ENCODE measurements at places on chromosomes 5 and 9.

DNA sequence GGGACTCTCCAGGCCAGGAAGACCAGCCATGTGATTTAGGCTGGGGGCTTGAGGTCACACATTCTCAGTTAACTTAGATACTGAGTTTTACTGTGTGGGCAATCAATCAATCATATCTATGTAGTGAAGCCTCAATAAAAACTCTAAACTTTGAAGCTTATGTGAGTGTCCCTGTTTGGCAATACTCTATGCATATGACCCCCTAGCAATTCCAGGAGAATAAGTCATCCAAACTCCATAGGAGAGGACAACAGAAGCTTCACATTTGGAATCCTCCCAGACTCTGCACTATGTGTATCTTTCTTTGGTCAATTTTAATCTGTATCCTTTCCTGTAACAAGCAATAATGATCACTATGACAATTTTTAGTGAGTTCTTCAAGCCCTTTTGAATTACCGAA lies 216.8 kb upstream of the RGMB start:
- no peak for DNase-seq

DNA sequence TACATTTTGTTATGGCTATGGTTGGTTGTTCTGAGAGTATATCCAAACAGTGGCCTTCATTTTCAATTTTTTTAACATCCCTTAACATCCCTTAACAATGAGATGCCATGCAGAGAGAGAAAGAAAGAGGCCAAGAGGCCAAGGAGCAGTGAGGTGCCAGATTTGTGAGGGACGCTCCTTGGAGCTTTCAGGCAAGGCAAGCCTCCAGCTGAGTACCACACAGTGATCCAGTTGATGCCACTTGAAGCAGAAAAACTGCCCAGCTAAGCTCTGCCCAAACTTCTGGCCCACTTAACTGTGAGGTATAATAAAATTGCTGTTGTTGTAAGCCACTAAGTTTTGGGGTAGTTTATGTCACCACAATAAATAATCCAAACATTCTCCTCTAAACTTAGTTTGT lies 22.6 kb upstream of the EMB start:
- DNase-seq: no peak

DNA sequence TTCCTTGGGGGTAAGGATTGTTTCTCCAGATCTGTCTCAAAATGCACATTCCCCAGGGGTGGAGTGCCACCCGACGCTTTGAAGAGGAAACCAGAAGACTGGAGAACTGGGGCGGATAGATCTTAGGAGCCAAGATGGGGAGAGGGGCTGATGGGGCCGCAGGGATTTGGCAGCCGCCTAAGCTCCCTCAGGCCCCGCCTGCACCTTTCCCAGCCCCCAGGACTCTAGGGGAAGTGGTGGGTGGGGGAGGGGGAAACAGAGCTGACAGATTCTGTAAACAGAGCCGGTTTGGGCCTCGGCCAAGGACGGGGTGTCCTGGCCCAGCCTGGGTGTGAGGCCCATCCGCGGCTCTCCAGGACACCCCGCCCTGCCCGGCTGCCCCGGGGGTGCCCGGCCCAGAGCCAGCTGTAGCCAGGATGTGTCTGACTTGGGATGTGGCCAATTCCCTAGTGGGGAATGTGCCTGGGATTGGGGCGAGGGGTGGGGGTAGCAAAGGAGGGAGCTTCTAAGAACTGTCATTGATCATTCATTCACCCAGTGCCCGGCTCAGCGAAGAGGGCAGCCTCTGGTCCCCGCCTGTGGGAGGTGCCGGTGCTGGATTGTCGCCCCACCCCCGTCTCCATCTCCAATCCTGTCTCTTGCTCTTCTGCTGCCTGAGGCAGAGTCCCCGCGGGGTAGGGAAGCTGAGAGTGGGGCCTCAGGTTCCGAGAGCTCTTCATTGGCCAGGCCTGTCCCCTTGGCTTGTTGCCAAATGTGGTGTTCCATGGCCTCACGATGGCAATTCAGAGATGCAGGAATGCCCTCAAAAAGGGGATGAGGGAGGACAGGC lies 54.8 kb upstream of the CDKN2AIPNL start:
- DNase-seq: peak; percentile 63

GRCh38 chr5:72380492-72381274 lies 60.5 kb downstream of the PTCD2 start:
- DNase-seq: no peak

DNA sequence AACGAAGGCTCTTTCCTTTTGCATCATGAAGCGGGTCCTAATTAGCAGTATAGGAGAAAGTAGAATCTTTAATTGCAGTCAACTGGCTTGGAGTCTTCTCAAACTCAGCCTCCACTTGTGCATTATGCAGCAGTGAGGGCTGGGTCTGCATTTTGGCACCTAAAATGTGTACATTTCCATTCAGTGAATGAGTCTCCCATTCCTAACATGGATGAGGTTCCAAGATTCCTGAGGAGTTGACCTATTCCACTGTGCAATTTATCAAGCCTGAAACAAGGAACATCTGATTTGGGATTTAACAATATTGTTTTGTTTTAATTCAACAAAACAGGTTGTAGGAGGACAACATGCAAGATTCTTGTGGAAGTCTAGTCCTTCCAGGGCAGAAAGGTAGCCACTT lies 171.8 kb upstream of the S1PR3 start:
- no peak for DNase-seq

- DNase-seq: no peak
These were observed 435.3 kb upstream of the TNC start for GRCh38 chr9:115553060-115553773.

GRCh38 chr9:125280945-125281344 lies 19.3 kb downstream of the GAPVD1 start:
- no peak for DNase-seq

DNA sequence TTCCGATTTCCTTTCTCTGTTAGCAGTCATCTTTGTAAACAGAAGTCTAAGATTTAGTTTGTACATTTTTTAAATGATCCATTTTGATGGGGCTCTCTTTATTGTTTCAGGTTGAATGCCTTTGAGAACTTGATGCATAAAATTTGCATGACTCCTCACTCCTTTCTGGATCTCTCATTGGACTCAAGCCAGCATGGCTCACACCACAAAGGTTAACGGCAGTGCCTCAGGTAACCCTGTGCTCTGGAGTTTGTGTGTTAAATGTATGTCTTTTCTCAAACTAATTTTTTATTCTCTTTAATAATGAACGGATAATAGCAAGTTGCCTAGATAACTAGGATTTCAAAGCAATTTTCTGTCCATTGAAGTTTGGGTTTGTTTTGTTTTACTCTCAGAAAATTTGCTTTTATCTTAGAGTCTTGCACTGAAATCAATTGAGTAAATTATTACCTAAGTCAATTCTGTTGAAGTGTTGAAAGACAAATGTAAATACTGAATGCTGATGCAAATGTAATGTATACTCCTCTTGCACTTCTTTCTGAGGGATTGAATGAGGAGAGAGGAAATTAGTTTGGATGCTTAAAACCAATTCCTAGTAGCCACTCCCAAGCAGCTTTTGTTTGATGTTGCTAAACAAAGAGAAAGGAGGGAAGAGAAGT lies 164.6 kb upstream of the DMRT1 start:
- peak; percentile 28 for DNase-seq

GRCh38 chr9:112872019-112872418 lies 18.7 kb downstream of the SLC46A2 start:
- DNase-seq: no peak

- no peak for DNase-seq
These were observed 31.2 kb upstream of the FABP6 start for GRCh38 chr5:160198146-160198545.

DNA sequence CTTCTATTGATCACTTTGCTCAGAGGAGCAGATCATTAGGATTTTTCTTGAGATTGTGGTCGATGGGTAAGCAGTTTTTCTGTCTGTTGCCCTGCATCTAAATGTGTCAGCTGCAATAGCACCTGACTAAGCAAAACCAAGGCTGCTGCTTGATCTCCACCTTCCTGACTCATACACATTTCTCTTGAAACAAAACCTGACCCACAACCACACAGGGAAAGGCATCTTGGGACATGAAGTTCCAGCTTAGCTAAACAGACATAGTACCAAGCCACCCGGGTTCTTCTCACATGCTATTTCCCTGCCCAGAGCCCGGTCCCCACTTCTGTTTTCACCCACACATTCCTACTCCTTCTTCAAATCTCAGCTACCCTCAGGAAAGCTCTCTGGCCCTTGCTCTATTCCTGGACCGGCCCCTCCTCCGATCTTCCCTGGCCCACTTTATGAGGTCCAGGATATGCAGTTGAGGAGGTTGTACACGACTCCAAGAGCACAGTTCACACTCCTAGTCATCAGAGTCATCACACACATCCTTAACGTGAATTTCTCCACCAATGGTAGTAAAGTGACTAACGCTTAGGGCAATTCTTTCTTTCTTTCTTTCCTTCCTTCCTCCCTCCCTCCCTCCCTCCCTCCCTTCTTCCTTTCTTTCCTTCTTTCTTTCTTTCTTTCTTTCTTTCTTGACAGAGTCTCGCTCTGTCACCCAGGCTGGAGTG lies 16.0 kb upstream of the ZBTB43 start:
- DNase-seq: no peak

- no peak for DNase-seq
These were observed 122.0 kb downstream of the DRD1 start for GRCh38 chr5:175321927-175322532.

- DNase-seq: peak; percentile 27
These were observed 110.1 kb upstream of the GRIN3A start for GRCh38 chr9:101848485-101848919.

GRCh38 chr5:56813302-56813701 lies 2.0 kb upstream of the MAP3K1 start:
- no peak for DNase-seq

DNA sequence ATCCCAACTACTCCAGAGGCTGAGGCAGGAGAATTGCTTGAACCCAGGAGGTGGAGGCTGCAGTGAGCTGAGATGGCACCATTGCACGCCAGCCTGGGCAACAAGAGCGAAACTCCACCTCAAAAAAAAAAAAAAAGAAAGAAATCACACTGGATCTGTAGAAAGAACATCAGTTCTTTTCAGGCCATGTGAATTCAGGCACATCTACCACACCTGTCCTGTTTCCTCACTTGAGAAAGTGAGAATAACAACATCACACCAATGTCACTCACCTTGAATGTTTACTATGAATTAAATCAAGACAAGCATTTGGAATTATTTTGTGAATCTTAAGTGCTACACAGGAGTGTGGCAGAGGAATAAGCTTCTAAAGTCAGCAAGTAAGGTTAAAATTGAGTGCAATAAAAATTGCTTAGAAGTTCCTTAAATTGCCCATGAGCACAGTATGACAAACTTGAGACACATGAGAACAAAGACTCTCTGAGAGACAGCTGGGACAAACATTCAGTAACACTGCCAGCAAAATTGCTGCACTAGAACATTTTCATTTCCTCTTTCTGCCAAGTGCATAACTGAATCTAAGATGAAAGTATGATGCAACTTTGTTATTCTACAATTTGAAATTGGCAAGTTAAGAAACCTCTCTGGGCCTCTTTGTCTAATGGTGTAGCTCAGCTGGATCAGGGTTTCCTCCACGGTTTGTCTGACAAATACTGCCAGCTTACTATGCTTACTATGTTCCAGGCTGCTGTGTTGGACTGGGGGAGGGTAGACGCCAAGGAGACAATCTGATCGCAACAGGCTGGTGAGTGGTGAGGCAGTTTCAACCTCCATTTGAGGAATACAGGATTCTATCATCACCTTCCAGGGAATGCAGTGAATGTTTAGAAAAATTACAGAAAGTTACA lies 1.9 kb upstream of the RIC1 start:
- peak; percentile 26 for DNase-seq

DNA sequence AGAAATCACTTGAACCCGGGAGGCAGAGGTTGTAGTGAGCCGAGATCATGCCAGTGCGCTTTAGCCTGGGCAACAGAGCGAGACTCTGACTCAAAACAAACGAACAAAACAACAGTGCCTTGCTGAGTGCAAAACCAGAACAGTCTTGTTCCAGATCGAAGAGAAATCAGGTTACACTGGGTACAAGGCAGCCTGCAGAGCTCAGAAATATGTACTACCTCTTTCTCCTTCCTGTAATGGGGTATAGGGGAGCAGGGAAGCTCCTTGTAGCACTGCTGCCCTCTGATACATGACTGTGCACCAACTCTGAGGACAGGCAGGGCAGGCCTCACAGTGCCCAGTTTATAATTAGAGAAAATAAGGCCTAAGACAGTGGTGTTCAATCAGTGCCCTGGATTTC lies 24.7 kb downstream of the TBC1D2 start:
- no peak for DNase-seq

DNA sequence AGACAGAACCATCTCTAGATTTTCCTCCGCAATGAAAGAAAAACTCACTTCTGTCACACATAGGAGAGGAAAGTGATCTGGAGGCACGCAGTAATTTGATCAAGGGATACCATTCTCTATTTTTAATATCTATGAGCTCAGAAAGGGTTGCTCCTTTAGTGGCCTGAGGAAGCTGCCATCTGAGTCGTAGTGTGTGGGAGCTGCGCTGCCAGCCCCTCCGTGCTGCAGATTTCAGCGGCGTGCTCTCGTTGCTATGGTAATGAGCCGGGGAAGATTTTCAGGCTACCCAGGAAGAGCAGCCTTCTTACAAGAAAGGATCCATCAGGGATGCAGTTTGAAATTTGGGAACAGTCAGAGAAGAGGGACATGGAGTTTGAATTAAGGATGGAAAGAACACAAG lies 17.1 kb upstream of the GOLM1 start:
- DNase-seq: no peak

DNA sequence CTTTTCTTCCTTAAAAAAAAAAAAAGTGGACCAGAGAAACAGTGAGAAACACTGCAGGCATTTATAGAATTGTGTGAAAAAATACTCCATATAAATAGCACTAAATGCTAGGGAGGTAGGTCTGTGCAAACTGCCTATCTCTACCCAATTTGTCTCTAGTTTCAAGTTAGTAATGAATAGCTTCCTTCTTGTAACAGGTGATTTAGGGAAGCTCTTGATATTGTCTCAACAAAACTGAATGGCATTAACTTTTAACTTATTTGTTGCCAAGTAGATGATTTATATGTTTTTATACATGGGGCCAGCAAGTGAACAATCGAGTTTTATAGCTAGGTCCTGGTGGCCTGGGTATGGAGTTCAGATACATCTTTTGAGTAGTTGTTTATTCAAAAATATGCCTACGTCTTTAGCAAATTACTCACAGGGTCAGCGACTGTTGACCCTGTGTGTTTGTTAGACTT lies 283.6 kb downstream of the NR3C1 start:
- DNase-seq: no peak

GRCh38 chr5:155982354-155982753 lies 344.6 kb upstream of the SGCD start:
- DNase-seq: no peak

DNA sequence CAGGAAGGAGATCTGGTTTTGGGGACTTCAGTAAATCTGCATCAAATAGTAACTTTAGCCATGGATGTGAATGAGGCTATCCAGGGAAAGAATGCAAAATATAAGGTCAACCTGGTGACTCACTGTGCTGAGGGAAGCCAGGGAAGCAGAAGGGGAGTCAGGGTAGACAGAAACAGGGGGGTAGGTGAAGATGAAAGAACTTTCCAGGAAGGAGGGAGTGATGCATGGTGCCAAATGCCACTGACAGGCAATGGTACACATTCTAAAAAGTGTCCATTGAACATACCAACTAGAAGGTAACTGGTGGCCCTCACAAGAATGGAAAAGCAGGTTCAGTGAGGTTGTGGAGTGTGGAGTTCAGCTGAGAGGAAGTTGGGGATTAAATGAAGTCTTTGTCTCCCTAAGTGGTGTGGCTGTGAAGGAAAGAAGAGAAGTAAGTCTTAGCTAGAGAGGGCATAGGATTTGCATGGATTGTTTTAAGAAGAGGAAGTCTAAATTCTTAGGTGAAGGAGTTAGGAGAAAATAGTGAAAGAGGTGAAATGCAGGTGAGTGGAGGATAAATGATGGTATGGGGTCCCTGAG lies 35.5 kb downstream of the PALM2AKAP2 start:
- no peak for DNase-seq

Measured in DMS79 treated with DMSO at 0.1 percent for 48 hours (cell line).